ENCODE measurements at places on chromosomes 2 and 18.

GRCh38 chr2:54675738-54676137 lies 47.7 kb upstream of the EML6 start:
- DNase-seq: no peak

DNA sequence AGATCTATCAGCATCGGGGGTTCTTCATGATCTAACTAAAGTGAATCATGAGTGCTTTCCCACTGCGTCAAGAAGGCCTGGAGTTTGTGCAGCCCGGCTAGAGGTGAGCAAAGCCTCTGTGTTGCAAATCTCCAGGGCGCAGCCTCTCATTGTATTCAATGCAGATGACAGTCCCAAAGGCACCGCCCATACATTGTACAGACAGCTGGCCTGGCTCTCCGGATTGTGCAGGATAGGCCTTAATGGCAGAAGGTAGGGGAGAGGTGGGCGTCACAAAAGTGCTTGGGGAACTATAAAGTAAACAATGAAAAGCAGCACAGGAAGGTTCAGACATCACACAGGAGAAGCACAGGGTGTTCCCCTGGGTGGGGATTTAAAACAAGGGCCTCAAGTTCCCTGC lies 907 bp upstream of the GYPC start:
- no peak for DNase-seq

DNA sequence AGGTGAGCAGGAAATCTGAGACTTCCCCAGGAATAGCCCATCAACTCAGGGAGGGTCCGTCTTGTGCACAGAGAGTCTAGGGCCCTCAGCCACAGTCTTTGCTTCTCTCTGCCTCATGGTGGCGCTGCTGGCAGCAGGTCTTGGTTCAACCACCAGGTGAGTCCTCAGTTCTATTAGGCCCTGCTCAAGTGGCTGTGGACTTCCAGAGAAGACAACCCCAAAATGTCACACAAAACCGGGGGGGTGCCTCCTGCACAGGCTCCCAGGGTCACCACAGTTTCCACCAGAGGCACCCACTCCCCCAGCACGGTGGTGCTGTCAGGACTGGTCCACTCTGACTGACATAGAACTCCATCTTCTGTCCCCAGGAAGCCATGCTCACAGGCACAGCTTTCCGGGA lies 2.4 kb upstream of the CHRNG start:
- no peak for DNase-seq

- DNase-seq: peak; percentile 21
Observed at GRCh38 chr2:157261199-157261782, 3.8 kb downstream of the GALNT5 start.

Data from stimulated activated CD8-positive, alpha-beta memory T cell treated with anti-CD3 and anti-CD28 coated beads, Interleukin-7, amount 100 ng/mL, for 24 hours (primary cell).